Esophagus squamous epithelium (tissue), 5 donors: ENCODE measurements at places on chromosomes 13 and 19.

GRCh38 chr19:32171719-32172151 lies 173.7 kb upstream of the ZNF507 start:
- no peak for DNase-seq

- no peak for DNase-seq
Measured at GRCh38 chr19:34269968-34270621, 15.7 kb downstream of the GARRE1 start.

GRCh38 chr13:112465251-112466131 lies 89.3 kb downstream of the SPACA7 start:
- no peak for DNase-seq

DNA sequence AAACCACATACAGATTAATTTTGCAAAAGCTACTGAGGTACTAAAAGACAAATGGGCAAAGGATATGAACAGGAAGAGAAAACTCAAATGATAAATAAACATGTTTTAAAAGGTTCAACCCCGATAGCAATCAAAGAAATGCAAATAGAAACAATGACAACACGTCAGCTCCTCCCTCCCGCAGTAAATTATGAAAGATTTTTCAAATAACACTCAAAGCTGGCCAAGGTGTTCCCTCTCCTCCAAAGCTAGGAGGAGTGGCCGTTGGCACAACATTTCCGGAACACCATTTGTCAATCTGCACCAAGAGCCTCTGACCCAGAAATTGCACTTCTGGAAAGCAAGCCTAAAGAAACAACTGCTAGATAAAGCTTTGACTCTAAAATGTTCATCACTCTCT lies 28.3 kb downstream of the INSR start:
- DNase-seq: no peak

- no peak for DNase-seq
Measured at GRCh38 chr13:51044023-51044665, 66.9 kb downstream of the C13orf42 start.
